ENCODE measurements at places on chromosomes 3 and 15.

DNA sequence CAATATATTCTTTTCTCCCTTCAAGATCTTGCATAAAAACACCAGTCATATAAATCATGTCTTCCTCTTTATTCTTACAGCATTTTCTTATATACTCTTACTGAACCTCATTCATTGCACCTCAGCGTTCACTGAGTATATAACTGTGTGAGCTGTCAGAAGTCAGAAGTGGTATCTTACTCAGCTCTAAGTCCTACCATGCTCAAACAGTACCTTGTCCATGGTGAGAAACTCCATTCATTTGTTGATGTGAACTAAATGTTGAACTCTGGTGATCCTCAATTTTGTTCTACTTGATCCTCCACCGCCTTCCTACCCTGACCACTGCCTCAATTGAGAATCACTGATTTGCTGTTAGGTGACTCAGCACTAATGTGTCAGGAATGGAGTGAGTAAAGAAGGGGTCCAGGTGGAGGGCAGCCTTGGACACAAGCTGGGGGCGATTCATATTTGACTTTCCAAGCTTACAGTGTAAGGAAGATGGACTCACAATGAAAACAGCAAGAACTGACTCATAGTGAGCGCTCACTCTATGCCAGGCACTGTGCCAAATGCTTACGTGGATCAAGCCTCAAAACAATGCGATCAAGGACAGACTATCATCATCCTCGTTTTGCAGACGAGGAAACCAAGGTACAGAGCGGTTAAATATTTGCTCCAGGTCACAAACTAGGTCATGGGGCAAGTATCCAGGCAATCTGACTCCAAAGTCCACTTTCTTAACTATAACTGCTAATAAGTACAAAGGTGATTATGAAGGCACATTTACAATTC is 13.5 kb upstream of the ZFYVE19 start:
- peaks cover 16% of the 10 kb centered on the region for H3K36me3 ChIP-seq
- H3K4me1 ChIP-seq = peaks cover 5% of the 10 kb centered on the region
- no peak overlapping the region for H3K4me3 ChIP-seq
- no peak overlapping the region for H3K27ac ChIP-seq
- DNase-seq = no peak
- H3K27me3 ChIP-seq = no peaks in the 10 kb centered on the region

- H3K27ac ChIP-seq = peak within 1 kb of the TSS; percentile 51
- H3K27me3 ChIP-seq = peaks cover 2% of the 10 kb centered on the region
- H3K36me3 ChIP-seq = no peaks in the 10 kb centered on the region
- H3K4me1 ChIP-seq = peaks cover 8% of the 10 kb centered on the region
- peak within 1 kb of the TSS; percentile 70 for H3K4me3 ChIP-seq
- DNase-seq = peak; percentile 56
These were observed at the start of gene TYRO3 for GRCh38 chr15:41558400-41559238. TYRO3 (plus strand) TSS chr15:41559212; CDS start chr15:41559258, 46 bp downstream.

DNA sequence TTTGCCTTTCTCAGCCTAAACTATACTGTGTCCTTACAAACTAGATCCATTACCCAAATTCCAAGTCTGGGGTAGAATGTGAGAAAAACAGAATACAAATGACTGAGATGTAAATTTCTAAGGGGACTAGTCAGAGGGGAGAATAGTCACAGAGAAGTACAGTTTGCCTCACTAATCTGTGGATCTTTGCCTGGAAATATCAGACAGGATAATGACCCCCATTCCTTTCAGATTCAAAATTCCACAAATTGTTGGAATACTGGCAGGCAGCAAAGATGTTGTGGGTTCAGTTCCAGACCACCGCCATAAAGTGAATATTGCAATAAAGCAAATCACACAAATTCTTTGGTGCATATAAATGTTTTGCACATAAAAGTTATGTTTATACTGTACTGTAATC is 762.8 kb upstream of the NR2F2 start:
- no peaks in the 10 kb centered on the region for H3K4me1 ChIP-seq
- H3K27me3 ChIP-seq = no peaks in the 10 kb centered on the region
- no peak overlapping the region for H3K4me3 ChIP-seq
- DNase-seq = no peak

DNA sequence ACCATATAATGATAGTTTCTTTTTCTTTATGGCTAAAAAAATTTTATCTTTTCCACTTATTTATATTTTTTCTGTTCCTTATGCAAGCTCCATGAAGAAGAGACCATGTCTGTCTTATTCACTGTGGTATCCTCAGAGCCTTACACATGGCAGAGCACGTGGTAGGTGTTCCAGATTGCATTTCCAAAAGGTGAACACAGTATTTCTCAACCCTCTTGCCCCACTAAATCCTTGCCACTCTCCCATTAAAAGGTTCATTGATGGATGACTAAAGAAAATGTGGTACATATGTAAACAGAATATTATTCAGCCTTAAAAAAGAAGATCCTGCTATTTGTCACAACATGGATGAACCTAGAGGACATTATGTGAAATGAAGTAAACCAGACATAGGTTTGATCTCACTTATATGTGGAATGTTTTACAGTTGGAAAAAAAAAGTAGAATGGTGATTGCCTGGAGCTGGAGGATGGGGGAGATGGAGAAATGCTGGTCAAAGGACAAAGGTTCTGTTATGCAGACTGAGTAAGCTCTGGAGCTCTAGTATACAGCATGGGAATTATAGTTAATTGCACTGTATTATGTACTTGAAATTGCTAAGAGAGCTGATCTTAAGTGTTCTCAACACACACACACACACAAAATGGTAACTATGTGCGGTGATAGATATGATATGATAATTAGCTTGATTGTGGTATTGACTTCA is 266.7 kb downstream of the CNTN3 start:
- H3K4me1 ChIP-seq = no peaks in the 10 kb centered on the region
- no peaks in the 10 kb centered on the region for H3K36me3 ChIP-seq
- H3K27me3 ChIP-seq = no peaks in the 10 kb centered on the region
- H3K4me3 ChIP-seq = no peak overlapping the region
- no peak for DNase-seq

GRCh38 chr3:38823722-38824121 is 7.7 kb upstream of the SCN10A start:
- H3K27me3 ChIP-seq = peaks cover 8% of the 10 kb centered on the region
- no peak overlapping the region for H3K4me3 ChIP-seq
- no peaks in the 10 kb centered on the region for H3K36me3 ChIP-seq
- no peaks in the 10 kb centered on the region for H3K4me1 ChIP-seq

DNA sequence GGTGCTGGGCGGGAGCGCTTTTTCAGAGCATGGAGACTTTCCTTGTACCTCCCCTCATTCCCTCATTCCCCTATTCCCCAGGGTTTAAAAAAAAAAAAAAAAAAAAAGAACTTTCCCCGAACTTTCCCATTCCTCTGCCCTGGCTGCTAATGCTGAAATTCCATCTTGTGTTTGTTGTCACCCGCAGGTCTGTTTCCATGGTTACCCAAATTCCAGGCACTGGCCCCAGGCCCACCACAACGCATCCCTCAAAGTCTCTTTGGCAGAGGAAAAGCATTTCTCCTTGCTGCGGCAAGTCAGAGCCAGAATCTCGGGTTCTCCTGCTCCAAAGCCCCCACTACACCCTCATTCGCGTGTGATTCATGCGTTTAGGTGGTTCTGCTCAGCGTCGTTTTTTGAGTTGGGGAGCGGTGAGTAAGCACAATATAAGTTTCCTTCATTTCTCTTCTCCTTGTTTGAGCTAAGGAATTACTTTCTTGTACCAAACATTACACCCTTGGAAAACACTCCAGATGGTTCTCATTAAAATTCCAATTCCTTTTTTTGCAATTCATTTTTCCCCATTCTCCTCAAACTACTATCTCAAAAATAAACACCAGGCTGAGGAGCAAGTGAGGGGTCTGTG is 21.6 kb downstream of the ANAPC13 start:
- H3K36me3 ChIP-seq = no peaks in the 10 kb centered on the region
- H3K4me3 ChIP-seq = no peak overlapping the region
- peaks cover 11% of the 10 kb centered on the region for H3K27me3 ChIP-seq
- no peaks in the 10 kb centered on the region for H3K4me1 ChIP-seq

DNA sequence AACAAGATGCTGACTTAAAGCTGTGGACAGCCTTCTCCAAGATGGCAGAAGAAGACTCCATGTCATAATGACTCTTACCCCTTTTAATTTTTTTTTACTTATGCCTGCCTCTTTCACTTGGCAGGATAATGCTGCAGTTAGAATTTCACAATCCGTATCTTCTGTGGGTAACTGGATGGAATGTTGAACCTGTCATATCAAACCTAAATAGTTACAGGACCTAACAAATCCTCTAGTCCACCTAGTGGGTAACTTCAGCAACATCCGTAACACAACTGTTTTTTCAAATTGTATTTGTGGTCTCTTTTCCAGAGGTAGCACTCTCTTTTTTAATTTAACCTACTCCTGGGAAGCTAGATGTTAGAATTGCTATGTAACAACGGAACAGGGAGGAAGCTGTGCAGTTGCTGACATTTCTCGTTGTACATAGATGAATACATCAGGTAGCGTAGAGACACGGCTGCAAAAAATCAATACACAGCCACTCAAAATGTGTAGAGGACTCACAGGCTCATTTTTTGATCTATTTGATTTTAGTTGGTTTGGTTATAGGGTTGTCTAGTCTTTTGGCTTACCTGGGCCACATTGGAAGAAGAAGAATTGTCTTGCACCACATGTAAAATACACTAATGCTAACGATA is 43.9 kb upstream of the TRPM1 start:
- no peak for DNase-seq
- peaks cover 4% of the 10 kb centered on the region for H3K4me1 ChIP-seq
- H3K27me3 ChIP-seq = peaks cover 5% of the 10 kb centered on the region
- no peak overlapping the region for H3K27ac ChIP-seq

DNA sequence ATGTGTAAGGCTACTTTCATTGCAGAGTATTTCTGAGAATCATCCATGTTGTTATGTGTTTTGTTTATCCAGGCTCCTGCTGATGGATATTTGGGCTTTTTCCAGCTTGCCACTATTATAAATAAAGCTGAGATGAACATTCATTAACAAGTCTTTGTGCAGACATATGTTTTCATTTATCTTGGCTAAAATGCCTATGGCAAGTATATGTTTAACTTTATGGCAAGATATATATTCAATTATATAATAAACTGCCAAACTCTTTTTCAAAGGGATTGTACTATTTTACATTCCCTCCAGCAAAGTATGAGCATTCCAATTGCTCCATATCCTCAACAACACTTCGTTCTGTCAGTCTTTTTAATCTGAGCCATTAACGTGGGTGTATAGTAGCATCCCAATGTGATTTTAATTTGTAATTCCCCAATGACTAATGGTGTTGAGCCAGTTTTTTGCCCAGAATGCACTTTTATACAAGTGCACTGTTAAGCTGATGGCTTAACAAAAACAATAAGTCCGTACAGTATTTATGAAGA is 452.4 kb downstream of the SHQ1 start:
- H3K4me1 ChIP-seq = peaks cover 3% of the 10 kb centered on the region
- H3K4me3 ChIP-seq = no peak overlapping the region
- H3K27me3 ChIP-seq = no peaks in the 10 kb centered on the region
- no peak for DNase-seq
- H3K27ac ChIP-seq = no peak overlapping the region
- no peaks in the 10 kb centered on the region for H3K36me3 ChIP-seq

- no peak overlapping the region for H3K27ac ChIP-seq
- H3K27me3 ChIP-seq = no peaks in the 10 kb centered on the region
- H3K4me1 ChIP-seq = no peaks in the 10 kb centered on the region
- H3K36me3 ChIP-seq = no peaks in the 10 kb centered on the region
- no peak overlapping the region for H3K4me3 ChIP-seq
These were observed 203.8 kb upstream of the CD96 start for GRCh38 chr3:111338059-111338698.

DNA sequence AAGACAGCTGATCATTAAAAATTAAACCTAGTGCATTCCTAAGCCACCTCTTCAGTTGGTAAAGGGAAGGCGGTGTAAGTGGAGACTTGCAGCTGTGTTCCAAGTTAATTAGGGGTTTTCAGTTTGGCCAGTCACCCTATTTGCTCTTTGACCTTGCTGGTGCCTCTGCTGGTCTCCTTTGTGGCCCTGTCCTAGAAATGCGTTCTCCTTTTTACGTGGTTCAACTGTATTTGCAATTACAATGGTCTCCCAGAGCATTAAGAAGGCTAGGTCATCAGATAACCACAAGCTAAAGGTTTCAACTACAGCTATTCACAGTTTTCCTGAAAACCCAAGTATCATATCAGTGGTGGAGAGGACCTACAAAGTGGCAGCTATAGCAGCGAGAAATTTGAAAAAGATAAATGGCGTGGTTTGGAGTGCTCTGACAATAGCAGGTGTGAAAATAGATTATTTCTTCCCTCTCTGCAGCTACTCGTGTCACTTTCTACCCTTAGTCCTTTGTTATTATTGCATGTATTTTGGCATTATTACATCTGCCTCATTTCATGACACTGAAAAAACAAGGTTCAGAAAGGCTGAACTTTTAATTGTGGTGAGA is 203.5 kb upstream of the TBC1D5 start:
- no peaks in the 10 kb centered on the region for H3K27me3 ChIP-seq
- H3K27ac ChIP-seq = no peak overlapping the region
- no peaks in the 10 kb centered on the region for H3K4me1 ChIP-seq
- DNase-seq = no peak

DNA sequence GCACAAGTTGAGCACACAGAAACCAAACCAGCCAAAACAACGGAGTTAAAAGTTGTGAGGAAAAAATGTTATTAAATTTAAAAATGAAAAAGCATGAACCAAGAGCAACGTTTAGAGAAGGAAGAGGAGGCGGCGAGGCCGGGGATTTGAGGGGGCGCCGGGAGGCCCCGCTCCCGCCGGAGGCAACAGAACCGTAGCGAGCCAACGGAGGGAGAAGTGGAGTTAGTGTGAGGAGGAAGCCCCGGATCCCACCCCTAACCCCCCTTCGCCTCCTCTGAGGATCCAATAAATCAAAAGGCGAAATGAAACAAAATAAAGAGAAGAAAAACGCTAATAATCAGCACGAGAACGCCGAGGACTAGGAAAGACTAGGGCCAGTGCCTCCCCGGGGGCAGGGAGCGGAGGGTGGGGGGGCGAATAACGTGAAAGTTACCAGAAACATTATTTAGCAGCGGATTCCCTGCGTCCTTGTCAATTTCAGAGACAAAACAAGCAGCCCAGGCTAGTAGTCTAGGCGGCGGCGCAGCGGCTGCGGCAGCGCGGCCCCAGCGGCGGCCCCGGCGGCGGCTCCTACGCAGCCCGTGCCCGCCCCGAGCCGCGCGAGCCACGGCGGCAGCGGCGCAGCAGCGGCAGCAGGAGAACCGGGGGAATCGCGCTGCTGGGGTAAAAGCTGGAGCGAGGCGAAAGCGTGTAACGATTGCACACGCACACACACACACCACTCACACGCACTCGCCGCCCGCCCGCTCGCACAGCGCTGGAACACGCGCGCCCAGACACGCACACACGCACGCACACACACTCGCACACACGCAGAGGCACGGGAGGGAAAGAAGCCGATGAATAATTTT is 1.7 kb downstream of the MEIS2 start:
- DNase-seq = no peak
- H3K4me3 ChIP-seq = peak overlapping the region; percentile 59
- H3K36me3 ChIP-seq = no peaks in the 10 kb centered on the region
- H3K4me1 ChIP-seq = peaks cover 17% of the 10 kb centered on the region
- no peak overlapping the region for H3K27ac ChIP-seq

DNA sequence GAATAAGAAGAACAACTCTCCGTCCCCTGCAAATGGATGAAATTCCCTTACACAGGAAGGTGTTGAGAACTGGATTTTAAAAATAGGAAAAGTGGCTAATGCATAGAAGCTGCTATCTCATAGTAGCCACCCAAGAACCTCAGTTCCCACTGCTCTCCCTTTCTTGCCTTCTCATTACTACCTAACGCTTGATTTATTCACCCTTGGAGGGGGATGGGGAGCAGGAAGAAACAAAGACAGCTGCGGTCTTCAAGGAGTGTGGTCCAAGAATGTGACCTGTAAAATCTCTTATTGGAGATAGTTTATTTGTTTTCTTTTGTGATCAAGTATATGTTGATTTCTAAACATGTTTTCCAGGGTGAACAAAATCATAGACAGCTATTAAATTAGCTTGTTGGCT is 274.1 kb upstream of the CTNNB1 start:
- H3K27ac ChIP-seq = no peak overlapping the region
- no peaks in the 10 kb centered on the region for H3K36me3 ChIP-seq
- H3K4me1 ChIP-seq = no peaks in the 10 kb centered on the region
- no peak overlapping the region for H3K4me3 ChIP-seq
- no peak for DNase-seq
- no peaks in the 10 kb centered on the region for H3K27me3 ChIP-seq
